ENCODE measurements at places on chromosomes 11 and 22. TPM values are rescaled to one million over a fixed set of nuclear protein-coding genes. Genes with fewer than 3 reads are reported as not detected.

The VPREB3 gene
- polyA plus RNA-seq: not detected

GRCh38 chr11:10532526-10532925 is 8.5 kb downstream of the RNF141 start:
- DNase-seq: no peak

- peak; percentile 51 for DNase-seq
Observed at GRCh38 chr22:38927033-38927781, 30.2 kb upstream of the APOBEC3A start.

GRCh38 chr11:76768909-76769560 is 14.1 kb upstream of the TSKU start:
- DNase-seq: no peak

The NFRKB gene
- 56.1 TPM for polyA plus RNA-seq

- DNase-seq: no peak
Observed at GRCh38 chr22:41696703-41697102, 2.6 kb upstream of the MEI1 start.

The PHOX2A gene
- polyA plus RNA-seq: not detected

- DNase-seq: no peak
Observed at GRCh38 chr22:38298312-38299005, 18.8 kb downstream of the CSNK1E start.

The INSC gene
- polyA plus RNA-seq: 0.73 TPM

The CXCR5 gene
- polyA plus RNA-seq: not detected

The PHETA2 gene
- 10.0 TPM for polyA plus RNA-seq

DNA sequence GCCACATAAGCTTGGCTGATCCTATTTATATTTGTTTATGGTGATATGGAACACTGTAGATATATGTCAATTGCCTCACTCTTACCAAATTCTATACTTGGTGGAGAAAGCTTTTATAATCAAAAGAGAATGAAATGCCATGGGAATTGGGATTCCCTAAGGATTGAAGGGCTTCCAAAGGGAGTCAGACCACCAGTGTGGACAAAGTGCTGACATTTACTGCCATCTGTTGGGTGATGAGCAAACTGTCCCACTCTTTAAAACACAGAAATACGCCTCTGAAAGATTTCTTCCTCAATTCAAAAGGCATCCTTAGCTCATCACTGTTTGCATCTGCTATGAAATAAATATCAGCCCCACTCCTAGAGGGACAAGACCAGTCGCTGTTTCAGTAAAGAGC is 7.1 kb downstream of the SLC1A2 start:
- DNase-seq: no peak

The VPS51 gene
- polyA plus RNA-seq: 93.3 TPM

DNA sequence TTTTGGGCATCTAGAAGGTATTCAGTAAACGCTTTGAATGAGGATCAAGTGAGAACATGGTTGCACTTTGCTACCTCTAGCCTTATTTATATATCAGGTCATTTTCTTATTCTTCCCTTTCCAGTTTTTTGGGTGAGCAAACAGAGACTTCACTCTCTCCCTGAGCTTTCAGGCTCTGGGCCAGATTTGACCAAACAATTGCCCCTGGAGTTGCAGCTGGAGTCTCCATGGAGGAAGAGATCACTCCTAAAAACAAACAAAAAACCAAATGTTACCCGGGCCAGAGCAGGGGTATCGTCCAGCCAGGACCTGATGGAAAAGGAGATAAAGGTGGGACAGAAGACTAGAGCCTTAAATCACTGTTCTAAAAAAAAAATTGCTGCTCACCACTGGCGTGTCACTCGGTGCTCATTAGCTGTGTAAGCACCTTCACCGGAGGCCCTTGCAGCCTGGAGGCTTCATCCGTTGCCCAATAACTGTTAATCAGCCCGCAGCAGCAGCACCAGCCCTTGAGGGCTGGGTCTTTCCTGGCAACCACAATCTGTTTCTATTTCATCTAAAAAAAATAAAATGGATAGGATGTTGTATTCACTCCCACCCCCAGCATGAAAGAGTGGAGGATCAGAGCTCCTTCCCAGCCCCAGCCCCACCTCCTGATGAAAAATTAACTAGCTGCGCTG is 125.0 kb downstream of the PKNOX2 start:
- DNase-seq: no peak

DNA sequence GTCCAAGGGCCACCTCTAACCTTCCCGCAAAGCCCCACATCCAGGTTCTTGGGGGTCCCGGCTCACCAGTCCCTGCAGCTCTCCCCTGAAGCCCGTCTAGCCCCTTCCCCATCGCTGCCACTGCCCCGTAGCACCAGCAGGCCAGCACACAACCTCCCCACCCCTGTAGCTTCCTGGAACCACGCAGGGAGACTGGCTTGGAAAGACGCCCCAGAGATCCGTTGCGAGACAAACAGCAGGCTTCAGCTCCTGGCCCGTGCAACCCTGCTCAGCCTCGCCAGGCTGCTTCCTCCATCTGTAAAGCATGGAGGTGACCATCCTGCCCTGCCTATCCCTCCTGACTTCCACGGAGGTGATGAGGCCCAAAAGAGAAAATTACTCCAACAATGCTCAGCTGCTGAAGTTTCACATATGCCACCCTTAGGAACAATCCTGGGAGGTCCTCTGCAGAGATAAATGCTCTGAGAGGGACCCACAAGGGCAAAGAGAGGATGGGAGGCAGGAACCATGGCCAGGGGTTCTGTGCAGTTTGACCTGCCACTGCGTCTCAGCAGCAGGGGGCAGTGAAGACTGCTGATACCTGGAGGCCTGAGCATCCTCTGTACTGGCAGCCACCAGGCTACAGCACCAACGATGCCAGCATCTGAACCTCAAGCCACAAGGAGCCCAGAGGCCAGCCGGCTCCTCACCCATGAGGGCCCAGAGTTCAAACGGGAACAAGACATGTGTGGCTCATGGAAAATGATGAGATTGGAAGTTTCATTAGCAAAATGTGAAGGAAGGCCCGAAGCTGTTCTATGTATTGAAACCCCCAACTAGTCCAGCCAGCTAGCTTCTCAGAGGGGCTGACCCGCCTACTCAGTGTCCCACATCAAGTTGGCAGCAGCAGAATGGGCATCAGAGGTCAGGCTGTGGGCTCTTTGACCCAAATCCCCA is 16.1 kb downstream of the DGCR2 start:
- no peak for DNase-seq

- no peak for DNase-seq
Observed at GRCh38 chr11:1628506-1629325, 859 bp upstream of the KRTAP5-5 start.

GRCh38 chr22:17633217-17633997 is 4.9 kb upstream of the ATP6V1E1 start:
- no peak for DNase-seq

DNA sequence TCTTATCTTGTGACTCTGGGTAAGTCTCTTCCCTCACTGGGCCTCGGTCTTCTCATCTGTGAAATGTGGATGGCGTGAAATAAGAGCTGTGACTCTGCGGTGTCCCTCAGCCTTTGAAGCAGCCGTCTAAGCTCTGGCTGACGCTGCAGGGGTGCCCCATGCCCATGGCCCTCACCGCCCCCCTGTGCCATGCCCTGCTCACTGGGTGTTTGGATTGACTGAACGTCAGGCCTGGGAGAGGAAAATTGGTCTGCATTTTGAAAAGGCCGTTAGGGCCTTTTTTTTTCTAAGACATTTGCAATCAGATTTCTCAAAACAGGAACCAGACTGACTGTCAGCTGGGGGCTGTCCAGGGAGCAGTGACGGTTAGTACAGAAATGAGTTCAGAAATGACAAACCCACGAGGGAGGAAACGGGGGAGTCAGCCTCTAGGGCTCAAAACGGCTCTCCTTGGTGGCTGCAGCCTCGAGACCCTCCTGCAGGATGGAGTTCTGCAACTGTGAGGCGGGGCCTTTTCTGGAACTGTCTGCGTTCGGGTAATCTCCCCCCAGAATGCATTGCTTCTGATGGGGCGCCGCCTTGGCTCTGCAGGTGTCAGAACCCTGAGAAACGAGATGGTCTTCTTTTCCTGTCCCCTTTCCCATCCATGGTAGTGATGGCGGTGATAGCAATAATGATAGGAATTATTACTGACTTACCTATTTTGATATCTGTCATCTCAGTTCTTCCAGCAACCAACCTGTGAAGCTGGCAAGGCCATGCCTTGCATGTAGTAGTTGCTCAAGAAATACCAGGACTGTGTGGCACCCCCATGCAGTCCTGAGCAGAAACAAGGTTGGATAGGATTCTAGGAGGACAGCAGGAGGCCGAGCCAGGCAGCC is 2.0 kb downstream of the GRK2 start:
- DNase-seq: no peak

Data from left kidney (tissue), 8 donors.